ENCODE measurements at places on chromosomes 2 and 18.

DNA sequence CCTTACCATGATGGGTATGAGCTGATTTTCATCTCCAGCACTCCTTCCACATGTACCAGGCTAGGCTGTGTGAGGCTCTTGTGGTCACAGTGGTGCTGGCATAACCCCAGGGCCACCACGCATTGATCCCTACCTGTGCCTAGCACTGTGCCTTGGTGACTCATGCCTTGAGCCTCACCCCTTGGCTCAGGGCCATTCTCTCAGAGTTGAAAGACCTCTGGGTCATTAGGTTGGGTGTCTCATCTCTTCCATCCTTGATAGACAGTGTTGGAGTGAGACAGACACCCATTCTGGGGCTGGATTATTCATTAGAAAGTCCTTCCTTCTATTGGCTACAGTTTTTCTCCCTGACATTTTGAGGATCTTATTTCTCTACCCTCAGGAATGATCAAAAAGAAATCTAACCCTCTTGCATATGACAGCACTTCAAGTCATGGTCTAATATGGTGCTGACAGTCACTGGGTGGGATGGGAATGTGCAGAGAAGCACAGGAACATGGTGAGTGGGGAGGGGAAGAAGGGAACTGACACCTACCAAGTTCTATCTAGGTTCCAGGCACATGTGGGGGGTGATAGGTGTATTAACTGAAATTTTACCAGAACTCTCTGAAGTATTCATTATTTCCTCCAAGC is 41.3 kb downstream of the DYSF start:
- DNase-seq: no peak

DNA sequence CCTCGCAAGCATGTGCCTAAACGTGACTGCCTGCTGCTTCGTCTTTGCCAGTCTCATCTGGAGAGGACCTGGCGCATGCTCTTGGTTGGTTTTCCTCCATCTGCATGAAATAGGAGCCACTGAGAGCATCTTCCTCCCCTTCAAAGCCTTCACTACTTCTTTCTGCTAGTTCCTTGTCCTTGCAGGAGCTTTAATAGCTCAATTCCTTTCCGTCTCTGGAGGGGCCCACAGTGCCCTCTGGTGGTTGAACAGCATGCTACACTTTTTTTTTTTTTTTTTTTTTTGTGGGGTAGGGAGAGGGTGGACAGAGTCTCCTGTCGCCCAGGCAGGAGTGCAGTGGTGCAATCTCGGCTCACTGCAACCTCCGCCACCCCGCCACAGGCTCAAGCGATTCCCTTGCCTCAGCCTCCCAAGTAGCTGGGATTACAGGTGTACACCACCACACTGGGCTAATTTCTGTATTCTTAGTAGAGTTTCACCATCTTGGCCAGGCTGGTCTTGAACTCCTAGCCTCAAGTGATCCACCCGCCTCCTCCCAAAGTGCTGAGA is 59.6 kb downstream of the SP110 start:
- no peak for DNase-seq

DNA sequence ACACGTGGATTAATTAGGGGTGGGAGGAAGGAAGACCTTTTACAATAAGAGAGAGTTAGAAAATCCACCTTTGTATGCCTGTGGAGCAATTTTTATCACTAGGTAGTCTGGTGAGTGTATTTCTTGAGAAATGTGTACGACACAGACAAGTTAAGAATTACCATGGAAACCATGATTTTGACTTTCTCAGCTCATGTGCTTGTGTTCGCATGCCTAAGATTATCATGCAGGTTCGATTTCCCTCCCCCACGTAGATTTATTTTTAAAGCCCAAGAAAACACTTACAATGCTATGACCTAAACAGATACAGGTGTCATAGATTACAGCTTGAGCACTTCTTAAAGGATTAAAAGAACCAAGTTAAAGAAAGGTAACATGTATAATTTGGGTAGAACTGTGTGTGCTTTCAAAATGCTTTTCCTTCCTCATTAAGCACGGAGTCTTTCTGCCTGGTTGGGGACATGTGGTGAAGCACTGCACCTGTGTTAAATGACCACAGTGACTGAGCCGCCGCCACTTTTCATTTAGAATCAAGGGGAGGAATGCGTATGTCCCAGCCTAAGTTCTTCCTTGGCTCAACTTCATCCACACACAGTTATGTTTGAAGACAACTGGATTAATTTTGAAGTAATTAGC is 16.6 kb downstream of the SERTAD2 start:
- no peak for DNase-seq

DNA sequence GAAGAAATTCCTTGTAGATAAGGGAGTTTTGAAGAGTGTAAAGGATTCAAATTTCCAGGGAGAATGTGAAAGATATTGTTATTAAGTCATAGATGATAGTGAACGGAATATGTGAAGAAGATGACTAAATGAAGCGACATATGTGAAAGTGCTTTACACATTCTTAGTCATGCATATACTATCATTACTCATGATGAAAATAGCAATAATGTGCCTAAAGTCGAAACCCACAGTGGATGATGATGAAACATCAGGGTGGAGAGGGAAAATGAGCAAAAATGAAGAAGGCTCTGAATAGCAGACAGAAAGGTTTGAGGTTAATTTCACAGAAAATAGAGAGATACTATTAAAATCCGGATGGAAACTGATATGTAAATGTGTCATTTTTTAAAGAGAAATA is 1237.1 kb downstream of the LRP1B start:
- DNase-seq: no peak

- no peak for DNase-seq
Observed at GRCh38 chr2:151576080-151576479, 158.2 kb downstream of the NEB start.

- no peak for DNase-seq
Observed at GRCh38 chr2:26238311-26238958, 6.0 kb downstream of the HADHA start.

DNA sequence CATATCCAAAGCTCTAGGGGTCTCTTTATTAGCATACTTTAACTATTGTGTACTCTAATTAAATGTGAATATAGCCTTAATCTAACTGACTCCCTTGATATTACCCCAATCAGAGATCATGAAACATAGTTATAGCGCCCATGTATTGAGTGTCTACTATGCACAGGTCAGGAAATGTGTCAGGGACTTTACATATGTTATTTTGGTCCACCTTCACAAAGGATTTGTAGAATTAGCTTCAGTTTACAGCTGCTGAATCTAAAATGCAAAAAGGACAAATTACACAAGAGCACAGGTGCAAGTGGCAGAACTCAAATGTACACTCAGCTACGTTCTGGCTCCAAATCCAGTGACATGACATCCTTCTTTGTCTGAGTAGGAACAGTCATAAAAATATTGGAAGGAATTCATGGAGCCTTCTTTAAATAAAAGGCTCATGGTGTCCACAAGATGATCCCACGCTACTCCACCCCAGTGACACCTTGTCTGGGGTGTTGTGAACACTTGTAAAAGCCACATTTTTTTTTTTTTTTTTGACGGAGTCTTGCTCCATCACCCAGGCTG is 38.7 kb upstream of the ATL2 start:
- no peak for DNase-seq

DNA sequence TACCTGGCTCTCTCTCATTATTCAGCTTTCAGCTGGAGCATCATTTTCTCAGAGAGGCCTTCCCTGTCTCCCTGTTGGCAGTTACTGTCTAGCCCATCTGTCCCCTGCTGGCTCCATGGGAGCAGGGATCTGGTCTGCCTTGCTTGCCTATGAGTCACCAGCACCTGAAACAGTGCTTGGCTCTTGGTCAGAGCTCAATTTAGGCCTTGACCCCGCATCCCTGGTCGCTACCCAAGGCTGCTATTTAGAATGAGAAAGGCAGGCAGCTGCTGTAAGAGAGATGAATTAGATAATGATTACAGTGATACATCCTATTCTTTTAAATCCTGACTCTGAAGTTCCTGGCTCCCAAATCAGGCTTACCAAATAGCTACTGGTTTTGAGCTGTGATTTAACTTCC is 32.9 kb downstream of the KCNE4 start:
- DNase-seq: no peak

DNA sequence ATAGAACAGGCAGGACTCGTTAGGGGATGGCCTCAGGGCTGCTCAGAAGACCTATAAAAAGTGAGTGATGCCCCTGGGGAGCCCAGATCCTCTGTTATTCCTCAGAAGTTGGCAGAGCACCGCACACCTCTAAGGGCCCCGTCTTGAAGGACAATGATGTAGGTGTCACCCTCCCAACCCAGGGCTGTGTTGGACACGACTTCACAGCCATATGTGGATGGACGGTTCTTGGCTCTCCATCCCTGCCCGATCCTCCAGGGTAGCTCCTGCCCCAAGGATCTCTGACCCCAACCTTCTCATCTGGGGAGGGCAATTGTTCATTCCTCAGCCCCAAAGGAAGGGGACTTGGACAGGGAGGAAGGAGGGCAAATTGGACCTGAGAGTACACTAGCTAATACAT is 246.1 kb downstream of the DYSF start:
- no peak for DNase-seq

GRCh38 chr2:217268978-217269377 is 409.1 kb upstream of the TNP1 start:
- DNase-seq: no peak

- DNase-seq: no peak
Observed at GRCh38 chr18:57915248-57915647, 112.1 kb upstream of the ATP8B1 start.

DNA sequence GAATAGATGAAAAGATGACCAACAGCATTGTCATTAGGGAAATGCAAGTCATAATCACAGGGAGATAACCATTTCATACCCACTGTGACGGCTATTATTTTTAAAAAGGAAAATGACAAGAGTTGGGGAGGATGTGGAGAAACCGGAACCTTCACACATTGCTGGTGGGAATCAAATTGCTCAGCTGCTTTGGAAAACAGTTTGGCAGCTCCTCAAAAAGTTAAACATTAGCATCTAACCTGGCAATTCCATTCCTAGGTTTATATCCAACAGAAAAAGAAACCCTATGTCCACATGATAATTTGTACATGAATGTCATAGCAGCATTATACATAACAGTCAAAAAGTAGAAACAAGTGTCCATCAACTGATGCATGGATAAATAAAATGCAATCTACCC is 58.2 kb downstream of the KCNG3 start:
- no peak for DNase-seq

- no peak for DNase-seq
Observed at GRCh38 chr18:755506-755905, 43.1 kb upstream of the ENOSF1 start.

DNA sequence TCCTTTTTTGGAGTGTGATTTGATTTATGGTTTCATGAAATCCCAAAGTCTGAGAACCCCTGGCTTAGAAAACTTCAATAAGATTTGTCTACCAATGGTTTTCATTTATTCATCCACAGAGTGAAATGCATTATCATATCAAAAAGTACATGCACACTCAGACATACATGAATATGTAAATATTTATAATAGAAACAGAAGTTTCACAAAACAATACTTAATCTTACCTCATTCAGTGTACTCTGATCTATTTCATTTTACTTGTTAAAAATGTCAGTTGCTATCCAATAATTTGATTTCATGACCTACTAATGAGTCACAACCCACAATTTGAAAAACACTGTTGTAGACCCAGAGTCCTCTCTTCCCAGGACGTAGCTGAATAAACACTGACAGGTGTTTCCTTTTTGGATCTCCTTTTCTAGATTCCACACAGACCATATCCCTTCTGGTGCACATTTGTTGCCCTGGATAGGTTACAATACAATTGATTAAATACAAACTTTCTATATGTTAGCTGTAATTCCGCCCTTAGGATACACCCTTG is 10.4 kb upstream of the CAVIN2 start:
- DNase-seq: no peak

GRCh38 chr2:128594953-128595677 is 276.4 kb upstream of the HS6ST1 start:
- DNase-seq: no peak

DNA sequence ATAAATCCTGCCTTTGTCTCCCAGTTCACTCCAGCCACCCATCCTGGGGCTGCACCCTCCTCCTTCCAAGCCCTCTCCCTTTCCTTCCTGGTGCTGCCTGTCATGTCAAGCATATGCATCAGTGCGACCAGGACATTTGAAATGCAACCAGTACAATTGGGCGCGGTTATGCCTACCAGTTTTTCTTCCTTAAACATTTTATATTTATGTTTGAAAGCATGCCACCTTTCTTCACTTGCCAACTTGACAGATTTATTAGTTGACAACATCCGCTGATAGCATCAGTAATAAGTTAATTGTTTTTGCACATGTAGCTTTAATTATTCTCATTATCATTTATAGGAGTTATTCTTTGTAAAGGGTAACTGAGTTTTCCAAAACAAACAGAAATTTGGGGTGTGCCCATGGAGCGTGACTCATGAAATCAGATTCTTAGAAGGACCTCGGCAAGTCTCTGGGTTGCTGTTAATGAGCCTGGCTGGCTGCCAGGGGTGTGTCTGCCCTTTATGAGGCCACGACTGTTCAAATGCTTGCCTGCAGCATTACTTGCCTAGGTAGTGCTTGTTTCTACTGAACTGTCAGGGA is 32.8 kb upstream of the IL1B start:
- no peak for DNase-seq

DNA sequence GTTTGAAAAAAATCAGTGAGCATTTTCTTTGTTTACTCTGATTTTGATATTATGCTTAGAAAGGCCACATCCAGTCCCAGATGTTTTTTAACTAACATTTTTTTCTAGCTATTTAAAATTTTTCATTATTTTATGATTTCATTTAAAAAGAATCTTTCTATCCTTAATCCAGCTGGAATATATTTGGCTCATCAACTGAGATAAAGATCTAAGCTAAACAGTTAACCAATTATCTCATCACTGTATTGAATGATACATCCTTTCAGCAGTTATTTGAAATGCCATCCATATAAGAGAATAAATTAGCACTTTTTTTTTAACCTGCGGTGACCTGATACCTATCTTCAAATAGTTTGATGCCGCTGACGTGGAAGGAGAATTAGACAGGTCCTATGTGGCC is 245.5 kb upstream of the COPS8 start:
- no peak for DNase-seq

GRCh38 chr2:152097801-152098495 is 896 bp downstream of the CACNB4 start:
- DNase-seq: no peak

DNA sequence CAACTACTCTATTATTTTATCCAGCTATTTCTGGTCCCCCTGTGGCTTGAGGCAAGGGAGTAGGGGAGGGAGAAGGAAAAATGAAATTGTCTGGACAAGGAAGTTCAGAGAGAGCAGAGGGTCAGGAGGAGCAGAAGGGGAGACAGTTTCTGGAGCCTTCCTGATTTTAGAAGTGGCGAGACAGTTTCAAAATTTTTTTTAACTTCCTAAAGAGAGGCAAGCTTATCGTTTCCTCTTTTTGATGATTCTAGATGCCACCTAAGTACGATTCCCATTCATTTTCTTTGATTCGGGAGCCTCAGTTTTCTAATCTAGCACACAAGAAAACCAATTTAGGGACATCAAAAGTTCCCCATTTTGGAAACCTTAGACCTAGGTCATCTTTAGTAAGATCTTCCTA is 96.9 kb upstream of the B3GNT2 start:
- no peak for DNase-seq

GRCh38 chr18:33578518-33579348 is 714 bp downstream of the ASXL3 start:
- no peak for DNase-seq
